ENCODE measurements at places on chromosomes 5 and 9. TPM values are rescaled to one million over a fixed set of nuclear protein-coding genes. Genes with fewer than 3 reads are reported as not detected.

UIMC1 gene
- 39.5 TPM for total RNA-seq

PSD2 gene
- total RNA-seq, result 0.03 TPM

NUTM2F gene
- not detected for total RNA-seq

PTCD2 gene
- total RNA-seq, result 10.9 TPM

PCDHGA11 gene
- total RNA-seq, result 0.02 TPM

LCN15 gene
- total RNA-seq, result not detected

MARCOL gene
- not detected for total RNA-seq

TMEFF1 gene
- total RNA-seq, result 1.1 TPM

TTC16 gene
- 0.02 TPM for total RNA-seq

OR1L4 gene
- not detected for total RNA-seq

KIF12 gene
- total RNA-seq, result 2.0 TPM

All from A549 treated with CpdA at 1 μM for 4 hours (cell line).